Muscle of back (tissue), 13 donors: ENCODE measurements at places on chromosomes 6 and 20.

- no peak for DNase-seq
Observed at GRCh38 chr20:19771031-19771430, 13.0 kb downstream of the RIN2 start.

- no peak for DNase-seq
Observed at GRCh38 chr6:37480951-37481534, 18.6 kb downstream of the CCDC167 start.

DNA sequence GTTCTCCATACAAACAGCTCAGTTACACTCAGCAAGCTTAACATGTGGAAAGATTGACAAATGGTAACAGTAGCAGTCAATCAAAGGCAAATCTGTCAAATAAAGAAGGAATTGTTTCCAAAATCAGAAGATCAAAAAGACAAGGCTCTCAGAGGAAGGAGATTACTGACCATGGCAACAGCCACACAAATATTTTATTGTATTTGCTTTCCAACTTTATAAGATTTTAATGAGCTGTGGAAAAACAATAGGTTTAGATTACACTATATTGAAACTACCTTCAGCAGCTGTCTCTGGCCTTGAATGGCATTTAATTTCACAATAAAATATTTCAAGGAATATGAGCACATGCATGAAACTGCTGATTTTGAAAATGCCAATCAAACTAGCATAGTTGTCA lies 1143.9 kb upstream of the GJE1 start:
- DNase-seq = no peak

DNA sequence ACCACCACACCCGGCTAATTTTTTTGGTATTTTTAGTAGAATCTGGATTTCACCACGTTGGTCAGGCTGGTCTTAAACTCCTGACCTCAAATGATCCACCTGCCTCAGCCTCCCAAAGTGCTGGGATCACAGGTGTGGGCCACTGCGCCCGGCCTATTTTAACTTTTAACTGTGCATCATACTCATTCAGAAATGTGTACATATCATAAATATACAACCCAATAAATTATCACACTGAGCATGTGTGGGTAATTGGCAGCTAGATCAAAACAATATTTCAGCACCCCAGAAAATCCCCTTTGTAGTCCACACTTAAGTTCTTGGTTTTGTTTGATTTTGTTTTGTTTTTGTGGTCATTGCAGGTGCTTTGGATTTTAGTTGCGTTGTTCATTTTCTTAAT lies 228.9 kb upstream of the ZNF217 start:
- DNase-seq = no peak

GRCh38 chr6:119962505-119962904 lies 612.9 kb upstream of the MAN1A1 start:
- no peak for DNase-seq
